Spleen (tissue), 13 donors: ENCODE measurements at places on chromosomes 6 and 20. TPM values are rescaled to one million over a fixed set of nuclear protein-coding genes. Genes with fewer than 3 reads are reported as not detected.

GRCh38 chr6:16129623-16130401 lies 926 bp downstream of the MYLIP start:
- peak overlapping the region; percentile 93 for H3K4me3 ChIP-seq
- no peak for DNase-seq
- peak overlapping the region; percentile 96 for H3K27ac ChIP-seq
- peaks cover 41% of the 10 kb centered on the region for H3K4me1 ChIP-seq

GRCh38 chr6:110178626-110179405 lies 654 bp downstream of the WASF1 start:
- peak overlapping the region; percentile 86 for H3K4me3 ChIP-seq
- peaks cover 39% of the 10 kb centered on the region for H3K4me1 ChIP-seq
- no peaks in the 10 kb centered on the region for H3K36me3 ChIP-seq
- H3K27ac ChIP-seq = peak overlapping the region; percentile 90
- H3K27me3 ChIP-seq = peaks cover 23% of the 10 kb centered on the region

The ZNF133 gene
- 15.0 TPM for total RNA-seq

The MUC22 gene
- not detected for total RNA-seq

GRCh38 chr6:152828431-152828830 lies 77.8 kb downstream of the VIP start:
- H3K4me1 ChIP-seq = no peaks in the 10 kb centered on the region
- H3K36me3 ChIP-seq = no peaks in the 10 kb centered on the region

The E2F1 gene
- 2.5 TPM for total RNA-seq

The HS3ST5 gene
- not detected for total RNA-seq

- H3K27me3 ChIP-seq = no peaks in the 10 kb centered on the region
- H3K27ac ChIP-seq = no peak overlapping the region
- H3K36me3 ChIP-seq = no peaks in the 10 kb centered on the region
These were observed 271.8 kb downstream of the PRL start for GRCh38 chr6:22024973-22025467.

DNA sequence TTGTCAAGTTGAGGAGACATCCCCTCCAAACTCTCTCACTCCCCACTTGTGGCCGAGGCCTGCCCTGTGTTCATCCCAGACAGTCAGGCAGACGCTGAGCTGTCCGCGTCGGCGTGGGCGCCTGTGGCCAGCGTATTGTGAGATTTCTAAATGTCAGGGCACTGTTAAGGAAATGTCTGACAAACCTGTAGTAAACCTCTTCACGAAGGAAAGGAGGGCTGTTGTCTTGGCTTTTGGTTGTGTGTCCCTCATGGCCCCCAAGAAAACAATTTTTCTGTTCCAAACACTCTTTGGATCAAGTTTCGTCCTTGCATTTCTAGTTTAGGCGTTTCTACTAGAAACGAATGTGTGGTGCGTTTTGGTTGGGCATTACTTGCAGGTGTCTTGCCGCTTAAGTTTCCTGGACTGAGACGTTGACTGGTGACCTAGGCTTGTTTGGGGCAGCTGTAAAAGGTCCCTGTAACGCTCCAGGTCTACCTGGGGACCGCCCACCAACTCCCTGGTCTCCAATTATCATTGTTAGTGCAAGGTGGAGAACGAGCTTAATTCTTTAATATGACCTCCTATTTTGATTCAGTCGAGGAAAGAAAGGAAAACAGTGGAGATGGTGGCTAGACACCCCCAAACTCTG lies 8.7 kb upstream of the POU3F2 start:
- H3K4me1 ChIP-seq = peaks cover 25% of the 10 kb centered on the region
- no peaks in the 10 kb centered on the region for H3K36me3 ChIP-seq
- H3K27me3 ChIP-seq = peaks cover 75% of the 10 kb centered on the region
- no peak overlapping the region for H3K4me3 ChIP-seq

GRCh38 chr6:47111685-47112084 lies 69.6 kb upstream of the ADGRF1 start:
- H3K4me1 ChIP-seq = no peaks in the 10 kb centered on the region
- no peak overlapping the region for H3K27ac ChIP-seq
- no peak overlapping the region for H3K4me3 ChIP-seq
- DNase-seq = no peak

DNA sequence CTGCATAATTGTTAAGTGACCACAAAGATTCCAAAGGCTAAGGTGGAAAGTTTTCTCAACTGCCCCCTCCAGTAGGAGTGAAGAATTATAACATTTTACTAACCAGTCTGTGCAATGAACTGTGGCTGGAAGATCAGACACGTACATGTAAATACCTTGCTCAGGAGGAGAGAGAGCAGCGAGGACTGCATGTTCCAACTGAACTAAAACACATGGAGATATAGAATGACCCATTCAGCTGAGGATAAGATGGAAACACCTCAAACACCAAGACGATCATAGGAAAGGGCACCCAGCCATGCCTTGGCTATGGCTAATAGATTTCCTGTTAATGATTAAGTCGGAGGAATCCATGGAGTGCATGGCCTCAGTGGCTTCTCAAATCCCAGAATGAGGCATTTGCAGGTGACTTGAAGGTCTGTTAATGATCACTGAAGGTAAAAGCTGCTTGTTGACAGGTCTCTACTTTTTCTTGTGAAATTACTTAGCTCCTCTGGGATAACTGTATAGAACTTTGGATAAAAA lies 875.6 kb downstream of the TFAP2A start:
- DNase-seq = no peak
- no peak overlapping the region for H3K4me3 ChIP-seq
- no peaks in the 10 kb centered on the region for H3K27me3 ChIP-seq
- no peak overlapping the region for H3K27ac ChIP-seq

The DEF6 gene
- 69.1 TPM for total RNA-seq

DNA sequence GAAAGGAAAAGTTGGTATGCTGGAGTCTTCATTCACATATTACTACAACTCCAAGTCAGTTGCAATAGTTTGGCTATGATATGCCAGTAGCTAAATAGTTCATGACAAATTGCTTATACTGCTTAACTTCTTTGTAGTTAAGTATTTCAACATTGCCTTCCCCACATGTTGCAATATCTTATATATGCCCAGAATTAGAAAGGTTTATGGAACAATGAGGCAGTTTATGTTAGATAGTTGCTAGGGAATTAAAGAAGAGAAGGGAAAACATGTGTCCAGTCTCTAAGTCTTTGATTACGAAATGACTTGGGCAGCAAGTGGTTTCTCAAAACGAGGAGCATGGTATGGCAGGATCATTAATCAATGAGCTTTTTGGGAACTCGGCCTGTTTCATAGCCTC lies 145.8 kb downstream of the PLCB4 start:
- no peak overlapping the region for H3K27ac ChIP-seq
- H3K4me1 ChIP-seq = no peaks in the 10 kb centered on the region
- DNase-seq = no peak

DNA sequence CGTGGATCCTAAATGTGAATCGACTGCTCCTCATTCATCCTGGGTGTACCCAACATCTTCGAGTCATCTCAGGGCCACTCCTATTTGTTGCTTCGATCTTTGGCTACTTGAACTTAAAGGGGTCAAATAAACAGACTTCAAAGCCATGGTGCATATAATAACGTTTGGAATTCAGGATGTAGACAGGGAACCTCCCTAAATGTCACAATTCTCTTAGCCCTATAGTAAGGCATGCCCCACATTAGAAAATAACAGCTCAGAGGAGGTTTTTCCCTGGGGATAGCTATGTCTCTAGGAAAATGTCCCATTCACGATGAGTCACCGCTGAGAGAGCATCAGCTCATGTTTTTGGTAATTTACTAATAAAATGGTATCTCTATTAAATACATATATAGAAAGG lies 54.8 kb upstream of the BMP6 start:
- no peak overlapping the region for H3K4me3 ChIP-seq
- DNase-seq = no peak
- no peaks in the 10 kb centered on the region for H3K36me3 ChIP-seq
- peaks cover 6% of the 10 kb centered on the region for H3K4me1 ChIP-seq
- no peaks in the 10 kb centered on the region for H3K27me3 ChIP-seq

- DNase-seq = no peak
- no peaks in the 10 kb centered on the region for H3K27me3 ChIP-seq
- no peak overlapping the region for H3K4me3 ChIP-seq
- no peak overlapping the region for H3K27ac ChIP-seq
- H3K4me1 ChIP-seq = peaks cover 7% of the 10 kb centered on the region
These were observed 133.3 kb upstream of the ARMC2 start for GRCh38 chr6:108714766-108715414.

- no peak overlapping the region for H3K4me3 ChIP-seq
- no peaks in the 10 kb centered on the region for H3K36me3 ChIP-seq
- peaks cover 67% of the 10 kb centered on the region for H3K4me1 ChIP-seq
- peak overlapping the region; percentile 77 for H3K27ac ChIP-seq
- no peaks in the 10 kb centered on the region for H3K27me3 ChIP-seq
These were observed 7.6 kb upstream of the SERPINB6 start for GRCh38 chr6:2978923-2979322.

- H3K4me3 ChIP-seq = no peak overlapping the region
- H3K4me1 ChIP-seq = no peaks in the 10 kb centered on the region
- no peaks in the 10 kb centered on the region for H3K27me3 ChIP-seq
- DNase-seq = no peak
- H3K27ac ChIP-seq = peak overlapping the region; percentile 5
- no peaks in the 10 kb centered on the region for H3K36me3 ChIP-seq
These were observed 36.8 kb downstream of the PTPRK start for GRCh38 chr6:128483472-128484135.

The GFRA4 gene
- total RNA-seq = not detected

DNA sequence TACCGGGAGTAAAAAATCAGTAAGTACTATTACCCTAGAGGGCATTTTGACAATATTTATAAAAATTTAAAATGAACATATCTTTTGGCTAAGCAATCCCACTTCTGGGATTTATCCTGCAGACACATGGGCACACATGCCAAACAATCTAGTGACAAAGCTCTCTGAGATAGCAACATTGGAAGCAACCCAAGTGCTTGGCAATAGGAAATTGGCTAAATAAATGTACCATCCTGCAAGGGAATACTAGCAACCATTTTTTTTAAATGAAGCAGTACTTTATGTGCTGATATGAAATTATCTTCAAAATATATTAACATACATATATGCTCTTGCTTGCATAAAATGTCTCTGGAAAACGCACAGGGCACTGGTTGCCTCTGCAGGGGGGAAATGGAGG lies 133.8 kb downstream of the SNX5 start:
- no peak overlapping the region for H3K4me3 ChIP-seq
- H3K27ac ChIP-seq = no peak overlapping the region
- no peaks in the 10 kb centered on the region for H3K4me1 ChIP-seq
- DNase-seq = no peak
- no peaks in the 10 kb centered on the region for H3K36me3 ChIP-seq

- peaks cover 19% of the 10 kb centered on the region for H3K36me3 ChIP-seq
- H3K27me3 ChIP-seq = no peaks in the 10 kb centered on the region
- peaks cover 13% of the 10 kb centered on the region for H3K4me1 ChIP-seq
- no peak for DNase-seq
- H3K4me3 ChIP-seq = no peak overlapping the region
- H3K27ac ChIP-seq = no peak overlapping the region
These were observed 12.5 kb downstream of the HSF2 start for GRCh38 chr6:122412001-122412400.

DNA sequence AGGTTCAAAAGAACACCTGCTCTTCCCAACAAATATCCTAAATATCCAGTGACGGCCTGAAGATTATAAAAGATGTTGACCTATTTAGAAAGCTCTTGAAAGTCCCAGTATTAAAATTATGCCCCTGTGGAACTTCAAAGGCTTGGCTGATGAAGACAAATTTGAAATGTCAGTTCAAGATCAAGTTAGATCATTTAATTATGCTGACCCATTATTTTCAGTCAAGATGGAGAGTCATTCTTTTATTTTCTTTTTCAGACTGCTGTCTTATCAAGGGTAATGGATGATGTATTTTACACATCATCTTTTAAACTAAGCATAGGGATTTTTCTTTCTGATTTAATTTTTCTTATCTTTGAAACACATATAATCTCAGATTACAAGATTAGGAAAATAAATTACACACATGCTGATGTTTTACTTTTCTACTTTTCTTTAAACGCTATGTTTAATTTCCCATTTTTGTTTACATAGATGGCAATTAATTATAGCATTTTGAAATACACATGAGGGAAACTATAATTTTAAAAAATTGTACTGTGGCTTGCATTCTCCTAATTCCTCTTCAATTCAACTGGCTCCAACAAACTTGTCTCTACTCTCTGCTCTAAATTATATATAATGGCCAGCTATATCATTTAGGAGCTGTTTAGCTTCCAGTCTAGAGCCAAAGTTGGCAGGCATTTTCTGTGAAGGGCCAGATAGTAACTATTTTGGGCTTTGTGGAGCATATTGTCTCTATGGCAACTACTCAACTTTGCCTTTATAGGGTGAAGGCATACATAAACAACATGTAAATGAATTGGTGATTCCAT lies 123.7 kb downstream of the RCAN2 start:
- H3K4me3 ChIP-seq = no peak overlapping the region
- no peaks in the 10 kb centered on the region for H3K27me3 ChIP-seq
- DNase-seq = no peak
- no peak overlapping the region for H3K27ac ChIP-seq

The GTSF1L gene
- total RNA-seq = 0.40 TPM

GRCh38 chr20:62949962-62950361 lies 2.5 kb upstream of the SLC17A9 start:
- peak; percentile 32 for DNase-seq
- H3K4me1 ChIP-seq = peaks cover 33% of the 10 kb centered on the region
- no peak overlapping the region for H3K27ac ChIP-seq

DNA sequence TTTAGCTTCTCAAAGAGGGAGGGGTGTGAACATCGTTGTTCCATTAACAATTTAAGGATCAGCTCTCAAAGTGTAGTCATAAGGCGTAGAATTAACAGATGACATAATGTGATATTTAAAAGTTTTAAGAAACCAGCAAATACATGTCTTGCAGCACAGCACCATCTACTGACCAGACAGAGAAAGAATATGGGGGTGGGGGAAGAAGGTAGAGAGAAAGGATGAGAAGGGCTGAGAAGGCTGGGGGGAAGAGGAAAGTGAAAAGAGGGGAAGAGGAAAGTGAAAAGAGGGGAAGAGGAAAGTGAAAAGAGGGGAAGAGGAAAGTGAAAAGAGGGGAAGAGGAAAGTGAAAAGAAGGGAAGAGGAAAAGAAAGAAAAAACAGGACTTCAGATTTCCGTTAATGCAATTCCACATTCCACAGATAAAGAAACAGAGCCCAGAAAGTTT lies 80.9 kb downstream of the HAO1 start:
- no peak for DNase-seq
- H3K27ac ChIP-seq = no peak overlapping the region
- no peaks in the 10 kb centered on the region for H3K27me3 ChIP-seq
- no peaks in the 10 kb centered on the region for H3K36me3 ChIP-seq

DNA sequence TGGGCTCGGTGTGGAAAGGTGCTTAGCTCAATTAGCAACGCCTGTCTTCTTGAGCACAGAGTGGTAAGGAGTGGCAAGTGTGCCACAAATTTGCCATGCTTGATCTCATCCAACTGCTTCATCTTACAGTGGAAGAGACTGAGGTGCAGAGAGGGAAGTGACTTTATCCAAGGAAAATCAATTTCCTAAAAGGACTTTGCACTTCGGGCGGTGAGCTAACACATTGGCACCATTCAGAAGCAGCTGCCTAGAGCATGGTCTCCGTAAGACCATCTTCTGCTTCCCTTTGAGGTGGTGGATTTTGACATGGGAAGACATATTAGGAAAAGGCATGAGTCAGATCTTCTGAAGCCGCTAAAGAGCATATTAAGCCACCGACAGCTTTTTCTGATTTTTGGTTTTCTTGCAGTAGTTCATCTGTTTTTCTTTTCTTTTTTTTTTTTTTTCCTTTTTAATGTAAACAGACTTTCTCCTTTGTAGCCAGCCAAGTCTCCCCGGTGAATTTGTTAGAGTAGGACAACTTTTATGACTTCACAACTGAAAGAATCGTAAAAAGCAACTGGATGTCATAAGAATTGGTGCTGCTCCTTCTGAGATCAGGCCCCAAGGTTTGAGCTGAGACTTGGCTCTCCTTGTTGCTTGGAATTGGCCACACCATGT lies 273.2 kb downstream of the CDC5L start:
- no peak overlapping the region for H3K27ac ChIP-seq
- peaks cover 9% of the 10 kb centered on the region for H3K4me1 ChIP-seq
- H3K36me3 ChIP-seq = no peaks in the 10 kb centered on the region
- no peak overlapping the region for H3K4me3 ChIP-seq
- H3K27me3 ChIP-seq = peaks cover 13% of the 10 kb centered on the region
- no peak for DNase-seq

The OTOR gene
- total RNA-seq = not detected

The VEGFA gene
- 486 TPM for total RNA-seq
